CD8-positive, alpha-beta memory T cell (primary cell): ENCODE measurements at places on chromosomes 1 and 21. TPM values are rescaled to one million over a fixed set of nuclear protein-coding genes. Genes with fewer than 3 reads are reported as not detected.

- H3K27me3 ChIP-seq: no peaks in the 10 kb centered on the region
- no peak overlapping the region for H3K4me3 ChIP-seq
- H3K36me3 ChIP-seq: no peaks in the 10 kb centered on the region
These were observed 57.7 kb downstream of the DMAP1 start for GRCh38 chr1:44270686-44271628.

GRCh38 chr1:67350783-67351182 is 43.1 kb downstream of the IL12RB2 start:
- H3K27me3 ChIP-seq: no peaks in the 10 kb centered on the region
- H3K4me1 ChIP-seq: no peaks in the 10 kb centered on the region
- DNase-seq: no peak
- H3K4me3 ChIP-seq: no peak overlapping the region

DNA sequence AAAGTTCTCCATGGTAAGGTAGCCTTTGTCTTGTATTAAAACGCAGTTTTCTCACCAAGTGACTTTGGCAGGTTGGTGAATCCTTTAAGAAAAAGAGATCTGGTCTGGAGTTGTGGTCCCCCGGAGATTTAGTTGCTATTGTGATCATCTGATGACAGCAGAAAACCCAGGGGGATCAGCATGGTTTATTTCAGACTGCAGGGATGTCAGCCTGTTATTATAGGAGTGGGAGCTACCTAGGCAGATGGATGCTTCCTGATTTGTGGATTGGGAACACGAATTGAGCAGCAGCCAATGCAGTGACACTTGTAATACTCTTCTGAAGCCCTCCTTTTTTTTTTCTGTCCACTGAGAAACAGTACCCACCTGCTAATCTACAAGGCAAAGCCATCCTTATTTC is 150.2 kb downstream of the ST6GALNAC3 start:
- no peak for DNase-seq
- H3K4me1 ChIP-seq: no peaks in the 10 kb centered on the region
- H3K27ac ChIP-seq: no peak overlapping the region

GRCh38 chr1:34925730-34926129 is 3.7 kb downstream of the DLGAP3 start:
- no peak overlapping the region for H3K27ac ChIP-seq
- H3K27me3 ChIP-seq: peaks cover 55% of the 10 kb centered on the region
- DNase-seq: no peak
- no peak overlapping the region for H3K4me3 ChIP-seq
- peaks cover 6% of the 10 kb centered on the region for H3K4me1 ChIP-seq
- no peaks in the 10 kb centered on the region for H3K36me3 ChIP-seq

DNA sequence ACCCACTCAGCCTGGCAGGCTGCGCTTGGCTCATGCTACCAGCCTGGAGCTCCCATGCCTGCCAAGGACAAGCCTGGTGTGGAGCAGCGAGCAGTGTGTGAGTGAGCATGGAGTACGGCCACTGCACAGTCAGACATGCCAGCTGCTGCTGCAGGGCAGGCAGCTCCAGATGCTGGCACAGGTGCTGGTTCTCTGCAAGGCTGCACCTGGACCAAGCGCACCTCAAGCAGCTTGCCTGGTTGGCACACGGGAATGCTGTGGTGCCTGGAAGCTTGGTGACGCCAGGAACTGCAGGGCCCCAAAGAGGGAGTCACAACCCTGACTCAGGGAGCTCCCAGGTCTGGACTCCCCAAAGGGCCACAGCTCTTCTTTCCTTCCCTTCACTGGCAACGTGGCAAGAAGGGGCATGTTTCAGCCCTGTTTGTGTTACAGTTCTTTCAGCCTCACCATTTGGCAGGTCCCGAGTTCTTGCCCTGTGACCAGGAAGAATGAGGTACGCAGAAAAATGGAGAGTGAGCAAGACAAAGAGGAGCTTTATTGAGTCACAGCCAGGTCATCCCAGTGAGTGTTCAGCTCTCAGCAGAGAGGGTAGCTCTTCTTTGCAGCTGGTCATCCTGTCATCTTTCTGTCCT is 26.1 kb downstream of the ACOT7 start:
- H3K27me3 ChIP-seq: no peaks in the 10 kb centered on the region
- no peaks in the 10 kb centered on the region for H3K36me3 ChIP-seq
- no peak overlapping the region for H3K4me3 ChIP-seq

GRCh38 chr21:45499970-45500577 is 42.2 kb downstream of the SLC19A1 start:
- H3K36me3 ChIP-seq: no peaks in the 10 kb centered on the region
- H3K27ac ChIP-seq: no peak overlapping the region
- H3K27me3 ChIP-seq: no peaks in the 10 kb centered on the region
- H3K4me3 ChIP-seq: no peak overlapping the region
- no peak for DNase-seq
- no peaks in the 10 kb centered on the region for H3K4me1 ChIP-seq

Gene GBP4
- total RNA-seq: 26.6 TPM

DNA sequence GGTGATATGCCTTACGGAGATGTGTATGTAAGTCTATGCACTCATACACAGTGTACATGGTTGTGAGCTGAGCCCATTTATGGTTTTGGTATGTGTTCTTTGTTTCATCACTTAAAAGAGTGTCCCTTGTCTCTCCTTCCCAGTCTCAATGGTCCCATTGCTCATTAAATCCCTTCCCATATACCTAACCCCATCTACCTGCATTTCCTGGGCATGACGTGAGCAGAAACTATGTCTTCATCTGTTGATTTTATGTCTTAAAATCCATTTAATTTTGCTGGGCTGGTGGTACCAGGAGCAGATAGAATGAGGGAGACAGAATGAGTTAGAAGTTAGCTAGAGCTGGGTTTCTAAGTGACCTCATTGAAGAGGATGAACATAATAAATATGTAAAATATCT is 44.8 kb downstream of the ADAMTS1 start:
- H3K36me3 ChIP-seq: no peaks in the 10 kb centered on the region
- DNase-seq: no peak
- H3K27me3 ChIP-seq: no peaks in the 10 kb centered on the region
- no peak overlapping the region for H3K27ac ChIP-seq
- H3K4me1 ChIP-seq: no peaks in the 10 kb centered on the region

Gene TTC22
- total RNA-seq: 2.8 TPM

DNA sequence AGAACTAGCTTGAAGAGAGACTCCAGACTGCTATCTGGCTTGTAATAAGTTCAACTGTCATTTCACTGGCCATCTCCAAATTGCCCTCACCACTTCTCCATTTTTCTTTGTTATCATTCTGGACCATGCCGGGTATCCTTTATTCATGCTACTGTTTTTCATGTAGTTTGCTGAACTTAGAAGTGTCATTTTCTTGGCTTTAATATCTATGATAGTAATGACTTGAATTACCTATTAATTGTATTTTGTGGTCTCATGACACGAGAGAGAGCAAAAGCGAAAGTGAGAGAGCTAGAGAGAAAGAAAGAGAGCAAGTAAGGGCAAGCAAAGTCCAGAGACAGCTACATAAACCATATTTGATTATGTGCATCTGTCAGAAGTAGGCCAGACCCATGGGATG is 184.9 kb upstream of the ATP1B1 start:
- H3K27me3 ChIP-seq: no peaks in the 10 kb centered on the region
- no peak overlapping the region for H3K4me3 ChIP-seq
- H3K36me3 ChIP-seq: no peaks in the 10 kb centered on the region
- no peaks in the 10 kb centered on the region for H3K4me1 ChIP-seq
- no peak overlapping the region for H3K27ac ChIP-seq
- DNase-seq: no peak

Gene TMPRSS15
- not detected for total RNA-seq

- no peak overlapping the region for H3K27ac ChIP-seq
- H3K27me3 ChIP-seq: no peaks in the 10 kb centered on the region
- DNase-seq: no peak
- H3K4me1 ChIP-seq: no peaks in the 10 kb centered on the region
- H3K36me3 ChIP-seq: no peaks in the 10 kb centered on the region
These were observed 63.0 kb upstream of the ANGPTL1 start for GRCh38 chr1:178933709-178934490.

- no peak overlapping the region for H3K27ac ChIP-seq
- H3K4me1 ChIP-seq: peaks cover under 1% of the 10 kb centered on the region
- H3K27me3 ChIP-seq: no peaks in the 10 kb centered on the region
- no peak for DNase-seq
- H3K4me3 ChIP-seq: no peak overlapping the region
These were observed 160.0 kb downstream of the SDCCAG8 start for GRCh38 chr1:243415663-243416408.

Gene PANK4
- 46.3 TPM for total RNA-seq

DNA sequence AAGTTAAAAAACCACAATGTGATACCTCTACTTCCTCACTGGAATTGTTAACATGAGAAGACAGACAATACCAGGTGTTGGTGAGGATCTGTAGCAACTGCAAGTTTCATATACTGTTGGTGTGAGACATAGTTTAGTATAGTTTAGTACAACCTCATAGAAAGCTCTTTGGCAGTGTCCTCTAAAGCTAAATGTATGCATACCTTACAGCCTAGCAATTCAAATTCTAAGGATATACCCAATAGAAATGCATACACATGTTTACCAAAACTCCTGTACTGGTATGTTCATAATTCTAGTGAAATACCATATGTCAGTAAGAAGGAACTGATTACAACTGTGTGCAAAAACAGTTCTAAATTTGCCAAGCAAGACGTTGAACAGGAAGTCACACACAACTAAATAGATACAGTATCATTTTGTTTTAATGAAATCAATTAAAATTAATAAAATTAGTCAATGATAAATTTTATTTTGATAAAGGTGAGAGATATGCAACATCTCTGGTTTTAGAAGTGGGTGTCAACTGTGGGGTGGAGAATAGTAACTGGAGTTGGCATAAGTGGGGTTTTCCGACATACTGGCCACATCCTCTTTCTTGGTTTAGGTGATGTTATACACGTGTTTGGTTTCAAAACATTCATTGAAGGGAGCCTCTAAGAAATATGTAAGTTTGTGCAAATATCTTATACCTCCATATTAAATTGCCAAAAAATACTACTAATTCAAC is 450.7 kb downstream of the PTPRC start:
- H3K36me3 ChIP-seq: no peaks in the 10 kb centered on the region
- DNase-seq: peak; percentile 14
- H3K4me3 ChIP-seq: no peak overlapping the region
- H3K27ac ChIP-seq: no peak overlapping the region
- no peaks in the 10 kb centered on the region for H3K27me3 ChIP-seq
- peaks cover 21% of the 10 kb centered on the region for H3K4me1 ChIP-seq

GRCh38 chr1:247440001-247440620 is 17.8 kb downstream of the OR2B11 start:
- DNase-seq: no peak
- H3K36me3 ChIP-seq: no peaks in the 10 kb centered on the region
- H3K27ac ChIP-seq: no peak overlapping the region
- H3K27me3 ChIP-seq: no peaks in the 10 kb centered on the region

Gene AHCTF1
- total RNA-seq: 53.0 TPM

Gene PTGFRN
- 6.5 TPM for total RNA-seq

- DNase-seq: no peak
- no peaks in the 10 kb centered on the region for H3K36me3 ChIP-seq
- peaks cover 68% of the 10 kb centered on the region for H3K4me1 ChIP-seq
- H3K27ac ChIP-seq: peak overlapping the region; percentile 78
- H3K27me3 ChIP-seq: no peaks in the 10 kb centered on the region
These were observed 2.9 kb downstream of the RUNX1 start for GRCh38 chr21:35046263-35046624.

DNA sequence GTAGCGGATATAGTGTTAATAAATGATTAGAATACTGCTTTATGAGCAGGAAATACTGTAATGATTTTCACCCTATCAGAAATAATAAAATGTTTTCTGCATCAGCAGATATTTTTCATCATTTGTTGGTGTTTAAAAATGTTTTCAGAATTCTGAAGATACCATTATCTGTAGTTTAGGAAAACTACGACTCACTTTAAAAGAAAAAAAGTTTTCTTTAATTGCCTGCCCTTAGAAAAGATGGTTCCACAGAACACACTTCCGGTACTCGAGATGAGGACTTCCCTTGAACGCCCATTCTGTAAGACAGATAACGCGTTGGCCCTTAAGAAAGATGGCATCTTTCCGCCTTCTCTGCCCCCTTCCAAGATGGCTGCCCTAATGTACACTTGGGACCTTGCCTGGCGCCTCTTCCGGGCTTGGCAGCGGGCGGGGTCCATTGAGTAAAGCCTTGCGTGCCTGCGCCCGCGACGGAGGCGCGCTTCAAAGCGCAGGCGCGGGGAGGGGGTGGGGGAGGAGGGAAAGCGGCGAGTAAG is at the start of gene SZRD1:
Gene SZRD1, plus strand, starts transcription at position 521 of the 536 bp plus-strand sequence. CDS start 16 bp downstream, outside the sequence.
- peaks cover 35% of the 10 kb centered on the region for H3K4me1 ChIP-seq
- H3K27ac ChIP-seq: peak within 1 kb of the TSS; percentile 99
- peak; percentile 95 for DNase-seq
- peak within 1 kb of the TSS; percentile 98 for H3K4me3 ChIP-seq

Gene RXFP4
- total RNA-seq: not detected

- H3K4me1 ChIP-seq: peaks cover 28% of the 10 kb centered on the region
- H3K27me3 ChIP-seq: no peaks in the 10 kb centered on the region
- DNase-seq: peak; percentile 87
- peaks cover 38% of the 10 kb centered on the region for H3K36me3 ChIP-seq
- H3K27ac ChIP-seq: peak within 1 kb of the TSS; percentile 87
These were observed at the start of the genes C1orf122 and YRDC for GRCh38 chr1:37807555-37808368. TSS of gene C1orf122 (plus strand) at chr1:37807790. CDS start at chr1:37808405, 615 bp downstream. TSS of gene YRDC (minus strand) at chr1:37808208. CDS start at chr1:37808180, 28 bp downstream.

Gene FAM131C
- total RNA-seq: 0.62 TPM

Gene C1orf53
- total RNA-seq: 2.9 TPM

DNA sequence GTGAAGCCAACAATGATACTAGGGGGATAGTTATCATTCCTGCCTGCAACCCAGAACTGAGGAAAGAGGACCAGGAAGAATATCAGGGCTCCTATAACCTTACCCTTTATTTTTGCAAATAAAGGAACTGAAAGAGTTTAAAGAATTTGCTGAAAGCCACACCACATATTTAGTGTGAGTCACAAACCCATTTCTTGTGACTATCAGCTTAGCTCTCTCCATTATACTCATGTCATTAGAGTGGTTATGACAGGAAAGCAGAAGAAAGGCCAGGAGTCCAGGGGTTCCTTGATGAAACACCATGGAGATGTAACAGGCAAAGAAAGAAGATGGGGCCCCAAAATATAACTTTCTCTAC is 141.1 kb upstream of the SAMSN1 start:
- no peak overlapping the region for H3K27ac ChIP-seq
- H3K36me3 ChIP-seq: no peaks in the 10 kb centered on the region
- DNase-seq: no peak
- no peak overlapping the region for H3K4me3 ChIP-seq
- H3K27me3 ChIP-seq: no peaks in the 10 kb centered on the region
- H3K4me1 ChIP-seq: peaks cover 10% of the 10 kb centered on the region

Gene NIBAN1
- 51.8 TPM for total RNA-seq

DNA sequence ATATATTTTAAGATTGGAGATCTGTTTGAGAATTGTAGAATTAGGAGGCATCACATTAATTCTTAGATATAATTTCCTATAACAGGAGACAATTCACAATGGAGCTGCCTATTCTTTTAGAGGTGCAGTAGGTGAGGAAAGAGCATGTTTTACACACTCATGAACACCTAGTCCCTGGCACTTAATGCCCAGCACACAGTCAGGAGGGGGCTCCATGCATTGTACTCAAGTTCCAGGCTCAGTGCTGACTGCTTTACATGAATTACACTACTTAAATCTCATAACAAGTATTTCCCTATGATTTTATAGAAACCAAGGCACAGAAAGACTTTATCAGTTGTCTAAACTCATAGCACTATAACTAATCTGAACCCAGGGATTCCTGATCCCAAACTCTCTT is 360 bp upstream of the GBP3 start:
- no peak for DNase-seq
- H3K27me3 ChIP-seq: no peaks in the 10 kb centered on the region
- H3K27ac ChIP-seq: peak overlapping the region; percentile 32
- H3K4me1 ChIP-seq: peaks cover 30% of the 10 kb centered on the region
- H3K36me3 ChIP-seq: peaks cover 12% of the 10 kb centered on the region
